ENCODE measurements at places on chromosomes 2 and 18.

GRCh38 chr2:125842041-125842440 is 813.9 kb upstream of the GYPC start:
- no peak for DNase-seq

DNA sequence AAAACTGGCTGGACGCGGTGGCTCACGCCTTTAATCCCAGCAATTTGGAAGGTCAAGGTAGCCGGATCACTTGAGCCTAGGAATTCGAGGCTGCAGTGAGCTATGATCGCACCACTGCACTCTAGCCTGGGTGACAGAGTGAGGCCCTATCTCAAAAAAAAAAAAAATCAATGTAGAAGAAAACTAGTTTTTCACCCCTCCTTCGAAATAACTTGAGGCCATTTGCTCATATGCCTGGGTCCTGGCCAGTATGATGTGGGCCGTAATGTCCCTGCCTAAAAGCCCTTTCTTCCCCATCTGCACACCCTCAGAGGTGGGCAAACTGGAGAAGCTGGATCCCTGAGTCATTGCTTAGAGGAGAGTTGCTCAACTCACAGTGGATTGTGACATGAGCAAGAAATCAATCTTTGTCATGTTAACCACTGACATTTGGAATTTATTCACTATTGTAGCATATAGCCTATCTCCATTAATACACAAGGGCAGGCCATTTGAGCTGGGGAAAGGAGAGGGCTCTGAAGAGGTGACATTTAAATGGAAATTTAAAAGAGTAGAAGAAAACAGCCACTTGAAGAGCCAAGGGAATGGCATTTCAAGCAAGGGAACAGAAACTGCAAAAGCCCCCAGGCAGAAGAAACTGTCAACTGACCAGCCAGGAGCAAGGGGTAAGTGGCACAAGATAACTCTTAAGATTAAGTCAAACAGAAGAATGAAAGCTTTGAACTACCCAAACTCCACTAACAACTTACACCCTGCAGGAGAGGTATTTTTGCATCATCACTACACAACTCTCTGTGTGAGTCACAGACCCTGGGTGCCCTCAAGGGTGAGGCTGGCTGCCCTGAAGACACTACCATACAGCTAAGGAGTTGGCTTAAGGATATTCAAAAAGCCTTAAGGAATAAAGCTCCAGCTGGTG is 7.6 kb upstream of the METTL21A start:
- no peak for DNase-seq

DNA sequence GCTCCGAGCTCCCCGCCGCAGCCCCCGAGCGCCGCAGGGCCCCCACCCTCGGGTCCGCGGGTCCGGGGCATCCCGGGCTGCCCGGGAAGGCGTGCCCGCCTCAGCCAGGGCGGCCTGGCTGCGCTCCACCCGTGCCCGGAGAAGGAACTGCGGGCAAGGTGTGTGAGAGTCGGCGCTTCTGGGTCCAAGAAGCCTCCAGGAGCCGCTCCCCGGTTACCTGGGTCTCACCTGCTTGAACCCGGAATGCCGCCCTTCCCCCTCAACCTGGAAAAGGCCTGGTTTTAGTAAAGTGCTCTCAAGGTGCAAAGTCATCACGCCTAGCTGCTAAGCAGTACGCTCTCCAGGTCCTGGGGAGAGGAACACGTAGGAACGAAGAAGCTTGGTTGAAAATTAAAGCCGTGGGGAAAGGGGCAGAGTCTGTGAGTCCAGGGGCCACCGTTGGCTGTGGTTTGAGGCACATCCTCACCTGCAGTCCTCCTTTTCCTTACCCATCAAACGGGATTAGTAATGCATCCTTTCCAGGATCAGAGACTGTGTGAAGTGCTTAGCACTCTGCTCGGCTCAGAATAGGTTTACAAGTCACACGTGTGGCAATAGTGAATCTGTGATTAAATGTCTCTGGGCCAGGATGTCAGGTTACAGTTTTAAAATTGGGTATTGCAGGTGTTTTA is 1.2 kb downstream of the ASAP2 start:
- peak; percentile 44 for DNase-seq

- DNase-seq = peak; percentile 69
These were observed at the start of gene EPHA4 for GRCh38 chr2:221572219-221572820. EPHA4 (minus strand) TSS chr2:221572304; CDS start chr2:221572248, 56 bp downstream.

GRCh38 chr2:20615068-20615465 is 35.8 kb downstream of the HS1BP3 start:
- no peak for DNase-seq

- no peak for DNase-seq
These were observed 110.3 kb upstream of the PKDCC start for GRCh38 chr2:41937464-41937906.

All from 8988T (cell line).